ENCODE measurements at places on chromosomes 6 and 20.

GRCh38 chr20:55079917-55080316 is 604.5 kb downstream of the DOK5 start:
- DNase-seq, result no peak

DNA sequence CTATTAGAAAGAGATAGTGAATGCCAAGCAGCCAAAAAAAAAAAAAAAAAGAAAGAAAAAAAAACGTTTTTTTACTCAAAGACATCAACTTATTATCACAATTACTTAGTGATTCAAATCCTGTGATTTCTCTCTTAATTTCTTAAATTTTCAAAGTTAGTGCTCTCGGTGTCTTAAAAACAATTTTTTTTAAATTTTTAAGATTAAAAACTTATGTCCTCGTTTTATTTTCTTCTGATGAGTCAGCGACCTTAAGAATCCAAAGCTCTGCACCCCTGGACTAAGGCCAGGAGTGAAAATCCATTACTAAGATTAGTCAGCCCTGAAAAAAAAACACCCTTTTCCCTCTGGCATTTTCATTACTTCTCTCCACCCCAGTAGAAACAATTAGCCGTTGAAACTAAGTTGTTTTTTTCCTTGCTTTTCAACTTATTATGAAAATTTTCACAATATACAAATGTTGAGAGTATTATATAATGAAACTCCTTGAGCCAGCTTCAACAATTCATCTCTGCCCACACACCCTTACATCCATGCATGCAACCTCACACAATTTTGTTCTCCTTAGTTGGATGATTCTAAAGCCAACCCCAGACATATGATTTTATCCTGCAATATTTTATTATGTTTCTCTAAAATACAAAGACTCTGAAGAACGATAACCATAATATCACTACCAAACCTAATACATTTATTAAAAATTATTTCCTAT is 85.6 kb upstream of the CARMIL1 start:
- DNase-seq, result peak; percentile 97

- DNase-seq, result no peak
Measured at GRCh38 chr6:165732696-165733488, 69.9 kb upstream of the PDE10A start.

- no peak for DNase-seq
Measured at GRCh38 chr6:97231911-97232310, 51.1 kb downstream of the MMS22L start.

- no peak for DNase-seq
Measured at GRCh38 chr6:52306972-52307870, 22.7 kb upstream of the MCM3 start.

GRCh38 chr6:149043476-149044130 is 273.9 kb upstream of the TAB2 start:
- DNase-seq, result no peak

GRCh38 chr20:6942266-6942665 is 174.8 kb downstream of the BMP2 start:
- DNase-seq, result no peak

GRCh38 chr6:3176562-3177355 is 19.4 kb upstream of the TUBB2A start:
- DNase-seq, result peak; percentile 89

- DNase-seq, result no peak
Measured at GRCh38 chr6:21190701-21191100, 402.9 kb upstream of the SOX4 start.

DNA sequence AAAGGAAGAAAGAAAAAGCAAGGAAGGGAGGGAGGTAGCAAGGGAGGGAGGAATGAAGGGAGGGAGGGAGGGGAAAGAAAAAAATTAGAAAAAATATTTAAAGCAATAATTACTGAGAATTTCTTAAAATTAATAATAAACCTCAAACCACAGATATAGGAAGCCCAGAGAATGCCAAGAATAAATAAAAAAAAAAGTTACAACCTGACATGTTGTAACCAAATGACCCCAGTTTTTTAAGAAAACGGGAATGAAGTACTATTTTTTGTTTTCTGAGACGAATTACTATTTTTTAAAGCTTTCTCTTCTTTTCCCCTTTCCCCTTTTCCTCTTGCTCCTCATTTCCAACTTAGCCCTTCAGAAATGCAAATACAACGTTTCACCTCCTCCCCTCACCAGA is 16.7 kb downstream of the SLC17A1 start:
- no peak for DNase-seq

- no peak for DNase-seq
Measured at GRCh38 chr6:124283486-124283885, 479.8 kb downstream of the NKAIN2 start.

- DNase-seq, result peak; percentile 30
Measured at GRCh38 chr6:4665489-4666417, 110.5 kb upstream of the CDYL start.

DNA sequence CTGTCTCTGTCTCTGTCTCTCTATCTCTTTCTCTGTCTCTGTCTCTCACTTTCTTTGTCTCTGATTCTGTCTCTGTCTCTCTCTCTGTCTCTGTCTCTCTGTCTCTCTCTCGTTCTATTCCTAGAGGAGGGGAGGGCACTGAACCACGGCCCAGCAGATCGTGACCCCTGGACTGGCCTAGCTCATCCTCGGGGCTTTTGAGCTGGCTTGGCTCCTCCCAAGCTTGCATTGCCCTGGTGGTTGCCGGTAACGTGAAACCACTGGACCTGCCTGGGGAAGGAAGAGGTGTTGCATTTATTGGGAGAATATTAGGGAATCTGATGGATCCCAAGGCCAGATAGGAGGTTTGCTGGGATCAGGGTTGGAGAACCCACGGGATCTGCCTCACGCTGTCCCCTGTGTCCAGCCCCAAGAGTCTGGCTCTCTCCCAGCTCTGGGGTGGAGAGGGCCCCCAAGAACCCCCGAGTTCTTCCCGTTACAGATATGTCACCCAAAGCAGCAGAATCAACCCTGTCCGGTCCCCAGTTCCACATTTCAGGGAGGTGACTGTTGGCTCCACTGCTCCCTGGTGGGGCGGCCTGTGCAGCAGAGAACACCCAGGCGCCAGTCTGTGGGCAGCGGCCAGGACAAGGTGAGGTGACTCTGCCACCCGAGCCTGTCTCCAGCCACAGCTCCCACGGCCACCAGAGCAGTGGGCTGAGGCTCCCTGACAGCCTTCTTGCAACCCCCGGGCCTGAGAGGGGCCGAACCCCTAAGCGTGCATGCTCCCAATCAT is 228.3 kb downstream of the TTLL2 start:
- DNase-seq, result no peak

DNA sequence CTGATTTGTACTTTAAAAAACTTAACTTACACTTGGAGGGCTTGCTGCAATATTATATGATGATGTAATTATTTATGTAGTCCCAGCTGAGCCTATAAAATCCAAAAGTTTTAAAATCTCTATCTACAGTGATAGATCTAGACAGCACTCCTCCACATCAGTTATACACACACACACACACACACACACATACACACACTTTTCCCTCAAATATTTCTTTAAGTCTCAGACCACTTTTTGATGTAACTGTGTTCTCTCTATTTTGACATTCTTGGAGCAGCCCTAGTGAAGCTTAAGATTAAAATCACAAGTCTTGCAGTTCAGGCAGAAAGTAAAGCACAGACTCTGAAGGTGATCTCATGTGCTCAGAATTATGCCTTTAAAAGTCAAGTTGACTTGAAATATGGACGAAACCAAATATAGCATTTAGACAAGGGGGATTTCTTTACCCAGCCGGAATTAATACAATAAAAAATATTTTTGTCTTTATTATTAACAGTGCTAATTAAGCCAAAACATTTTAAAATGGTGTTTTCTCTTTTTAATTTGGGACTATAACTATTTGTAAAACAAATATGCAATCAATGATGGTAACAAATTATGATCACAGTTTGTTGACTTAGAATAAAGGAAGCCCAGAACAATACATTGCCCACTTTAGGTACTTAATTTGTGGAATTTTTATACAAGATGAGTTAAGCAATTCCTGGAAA is 63.5 kb upstream of the TMEM30A start:
- DNase-seq, result peak; percentile 21

GRCh38 chr6:19842030-19842615 is 5.0 kb downstream of the ID4 start:
- peak; percentile 10 for DNase-seq

GRCh38 chr6:4577406-4577805 is 198.8 kb upstream of the CDYL start:
- peak; percentile 91 for DNase-seq

- no peak for DNase-seq
Measured at GRCh38 chr6:17240803-17241500, 40.2 kb upstream of the RBM24 start.

DNA sequence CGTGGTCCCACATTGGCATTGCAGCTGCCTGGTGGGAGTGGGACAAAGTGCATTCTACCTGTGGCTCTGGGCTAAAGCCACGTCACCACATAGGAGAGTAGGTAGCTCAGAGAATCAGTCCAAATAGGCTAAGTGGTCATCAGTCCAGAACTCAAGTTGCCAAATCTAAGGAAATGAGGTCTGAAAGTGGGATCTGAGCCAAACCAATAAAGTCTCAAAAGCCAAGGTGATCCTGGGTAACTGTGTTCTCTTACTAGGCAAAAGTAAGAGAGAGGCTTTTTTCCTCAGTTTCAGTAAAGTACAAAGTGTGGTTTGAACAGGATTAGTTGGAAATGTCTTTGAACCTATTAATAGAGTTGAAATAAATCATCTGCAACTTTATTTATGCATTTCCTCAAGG is 68.6 kb upstream of the CNKSR3 start:
- no peak for DNase-seq

- DNase-seq, result peak; percentile 51
Measured at GRCh38 chr6:125781314-125781868, 9.4 kb upstream of the NCOA7 start.

- no peak for DNase-seq
Measured at GRCh38 chr20:12640251-12640650, 368.5 kb upstream of the SPTLC3 start.

DNA sequence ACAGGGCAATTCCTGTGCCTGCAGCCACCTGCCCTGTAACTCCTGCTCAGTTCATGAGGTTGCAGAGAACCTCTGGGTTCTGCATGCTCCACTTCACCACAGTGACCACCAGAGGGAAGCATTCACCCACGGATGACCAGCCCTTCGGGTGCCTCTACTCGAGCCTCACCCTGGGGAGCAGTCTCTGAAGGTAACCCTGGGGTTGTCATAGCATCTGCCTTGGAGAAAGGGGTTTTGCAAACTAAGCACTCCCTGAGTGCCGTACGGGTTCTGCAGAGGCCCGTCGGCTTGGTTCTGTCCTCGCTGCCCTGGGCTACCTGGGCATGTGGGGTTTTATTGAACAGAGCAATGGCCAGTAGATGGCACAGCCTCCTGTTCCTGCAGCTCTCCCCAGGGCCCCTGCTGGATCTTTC is 10.2 kb upstream of the CST5 start:
- peak; percentile 27 for DNase-seq

DNA sequence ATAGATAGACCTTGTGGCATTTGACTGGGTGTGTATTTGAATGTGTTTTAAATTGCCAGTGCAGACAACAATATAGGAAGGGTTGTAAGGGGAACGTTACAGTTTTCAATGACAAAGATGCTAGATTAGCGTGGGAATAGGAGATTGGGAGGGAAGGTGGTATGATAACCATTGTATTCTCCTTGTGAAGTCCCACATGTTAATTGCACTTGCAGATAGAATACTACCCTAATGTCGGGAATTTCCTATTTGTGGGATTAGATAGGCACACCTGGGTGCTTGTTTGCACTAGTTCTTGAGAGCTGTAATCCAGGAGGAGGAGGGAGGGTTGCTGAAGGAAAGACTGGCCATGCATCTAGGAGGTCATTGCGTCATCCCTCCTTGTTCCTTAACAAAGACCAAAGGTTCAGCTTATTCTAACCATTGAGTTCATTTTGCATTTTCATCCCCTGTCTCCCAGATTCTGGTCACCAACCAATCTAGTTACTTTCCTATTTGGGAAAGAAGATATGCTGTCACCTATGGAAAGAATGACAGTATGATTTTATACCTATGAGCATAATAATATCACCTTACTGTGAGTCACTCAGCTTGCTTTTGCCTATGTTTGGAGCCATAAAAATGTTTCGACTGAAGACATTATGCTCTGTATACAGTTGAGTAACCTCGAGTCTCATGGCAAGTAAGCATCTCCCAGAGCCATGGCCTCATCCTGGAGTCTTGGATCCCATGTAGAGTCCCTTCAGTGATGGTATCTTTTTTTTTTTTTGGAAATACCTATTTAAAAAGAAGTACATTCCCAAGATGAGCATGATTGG is 201.5 kb downstream of the DTNBP1 start:
- DNase-seq, result no peak

DNA sequence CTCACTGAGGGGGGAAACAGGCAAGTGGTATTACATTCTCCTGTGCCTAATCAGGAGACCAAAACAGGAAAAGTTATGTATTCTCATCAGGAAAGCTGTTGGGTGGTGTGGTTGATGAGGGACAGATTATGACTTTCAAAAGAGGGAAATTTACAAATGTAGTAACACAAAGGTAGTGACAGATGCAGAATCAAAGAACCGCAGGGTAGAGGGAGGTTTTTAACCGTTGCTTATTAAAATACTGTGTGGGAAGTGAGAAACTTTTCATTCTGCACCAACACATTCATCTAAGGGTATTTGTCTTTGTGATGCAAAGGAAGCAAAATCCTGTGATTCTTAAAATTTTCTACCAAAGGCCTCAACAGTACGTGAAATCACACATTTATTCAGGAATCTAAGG is 288.2 kb upstream of the MAN1A1 start:
- no peak for DNase-seq

DNA sequence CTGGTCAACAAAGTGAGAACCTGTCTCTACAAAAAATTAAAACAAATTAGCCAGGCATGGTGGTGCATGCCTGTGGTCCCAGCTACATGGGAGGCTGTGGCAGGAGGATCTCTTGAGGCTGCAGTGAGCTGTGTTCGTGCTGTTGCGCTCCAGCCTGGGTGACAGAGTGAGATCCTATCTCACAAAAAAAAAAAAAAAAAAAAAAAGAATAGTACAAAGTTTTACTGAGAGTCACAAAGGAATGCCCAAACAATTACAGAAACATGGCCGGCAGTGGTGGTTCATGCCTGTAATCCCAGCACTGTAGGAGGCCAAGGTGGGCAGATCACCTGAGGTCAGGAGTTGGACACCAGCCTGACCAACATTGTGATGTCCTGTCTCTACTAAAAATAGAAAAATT is 14.8 kb upstream of the DSTN start:
- no peak for DNase-seq

GRCh38 chr6:20335872-20336271 is 65.8 kb upstream of the E2F3 start:
- DNase-seq, result no peak

- peak; percentile 98 for DNase-seq
Measured at GRCh38 chr6:1701668-1702353, 92.1 kb downstream of the FOXC1 start.

Data from fibroblast of skin of abdomen (primary cell).